Anterior cingulate cortex (tissue), 58 donors: ENCODE measurements at places on chromosomes 3 and 15.

DNA sequence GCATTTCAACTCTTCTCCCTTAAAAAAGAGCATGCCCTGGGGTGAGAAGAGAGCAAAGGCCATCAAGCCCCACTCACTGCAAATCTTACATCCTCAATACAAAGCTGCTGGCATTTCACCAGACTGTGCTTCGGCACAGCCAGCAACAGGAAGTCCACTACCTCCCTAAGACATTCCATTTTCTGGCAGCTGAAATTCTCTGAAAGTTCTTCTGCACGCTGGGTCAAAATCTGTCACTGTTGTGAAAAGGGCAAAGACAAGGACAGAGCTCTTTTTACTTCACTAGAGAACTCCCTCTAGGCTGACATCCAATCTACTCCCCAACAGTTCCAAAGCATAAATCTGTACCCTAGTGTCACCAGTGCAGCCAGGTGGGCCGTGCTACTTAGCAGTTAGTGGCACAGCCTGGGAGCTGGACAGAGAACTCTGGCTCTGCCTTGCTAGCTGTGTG lies 6.3 kb downstream of the MTMR10 start:
- no peak for DNase-seq

GRCh38 chr3:48623851-48624547 lies 2.4 kb upstream of the TMEM89 start:
- DNase-seq, result no peak

- no peak for DNase-seq
Observed at GRCh38 chr3:24704496-24704895, 209.8 kb upstream of the THRB start.

GRCh38 chr15:96327155-96327741 lies 3.3 kb upstream of the NR2F2 start:
- no peak for DNase-seq

DNA sequence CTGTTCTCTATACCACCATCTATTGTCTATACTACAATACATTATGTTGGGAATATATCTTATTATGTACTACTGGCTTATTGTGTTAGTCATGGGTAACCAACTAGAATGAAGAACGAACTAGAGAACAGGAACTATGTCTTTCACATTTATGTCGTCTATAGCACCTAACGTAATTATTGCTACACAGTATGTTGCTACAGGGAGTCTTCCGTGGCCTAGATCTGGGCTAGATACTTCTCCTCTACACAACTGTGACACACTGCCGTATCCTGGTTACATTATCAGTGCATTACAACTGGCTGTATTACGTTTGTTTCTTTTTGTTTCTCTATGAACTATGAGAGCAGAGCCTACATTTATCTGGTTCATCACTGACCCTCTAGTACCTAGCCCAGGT lies 34.0 kb downstream of the SCG5 start:
- no peak for DNase-seq

GRCh38 chr15:26504009-26504408 lies 268.9 kb downstream of the GABRB3 start:
- DNase-seq, result no peak

GRCh38 chr3:3071136-3071535 lies 39.0 kb downstream of the IL5RA start:
- no peak for DNase-seq

GRCh38 chr15:33377204-33377603 lies 66.4 kb downstream of the RYR3 start:
- no peak for DNase-seq

DNA sequence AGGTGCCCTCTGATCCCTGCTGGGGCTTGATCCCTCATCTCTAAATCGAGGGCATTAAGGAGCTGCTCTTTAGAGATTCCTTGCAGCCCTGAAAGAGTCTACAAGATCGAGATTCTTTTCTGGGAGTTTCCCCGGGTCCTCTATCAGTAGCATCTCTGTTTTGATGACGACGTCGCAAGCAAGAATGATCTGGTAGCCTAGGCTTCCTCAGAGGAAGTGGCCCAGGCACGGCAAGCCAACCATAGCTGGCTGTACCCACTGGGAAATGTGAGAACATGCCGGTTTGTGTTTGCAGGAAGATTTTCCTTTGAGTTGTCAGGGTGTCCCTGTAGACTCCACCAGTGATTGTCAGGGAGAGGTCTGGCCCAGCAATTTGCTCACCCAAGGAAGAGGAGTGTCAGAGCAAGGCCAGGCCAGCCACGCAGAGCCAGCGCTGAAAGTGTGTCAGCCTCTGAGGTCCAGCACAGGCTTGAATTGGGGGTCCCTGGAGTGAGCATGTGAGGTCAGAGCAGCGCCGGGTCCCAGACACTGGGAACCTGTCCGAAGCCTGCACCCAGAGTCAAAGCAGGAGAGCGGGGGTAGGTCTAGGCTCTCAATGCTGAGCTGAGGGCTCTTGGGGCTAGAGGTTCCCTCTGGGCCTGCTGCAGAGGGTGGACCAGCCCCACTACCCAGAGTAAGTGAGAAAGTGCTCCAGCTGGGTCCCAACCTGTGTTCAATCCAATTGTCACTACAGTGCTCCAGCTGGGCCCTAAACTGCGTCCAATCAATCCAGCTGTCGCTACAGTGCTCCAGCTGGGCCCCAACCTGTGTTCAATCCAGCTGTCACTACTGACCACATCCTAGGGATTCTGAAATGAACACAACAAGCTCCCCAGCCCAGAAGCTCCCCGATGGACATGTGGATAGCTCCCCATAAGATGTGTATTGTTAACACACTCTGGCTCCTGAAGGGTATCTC lies 95.7 kb downstream of the CHDH start:
- DNase-seq, result no peak

DNA sequence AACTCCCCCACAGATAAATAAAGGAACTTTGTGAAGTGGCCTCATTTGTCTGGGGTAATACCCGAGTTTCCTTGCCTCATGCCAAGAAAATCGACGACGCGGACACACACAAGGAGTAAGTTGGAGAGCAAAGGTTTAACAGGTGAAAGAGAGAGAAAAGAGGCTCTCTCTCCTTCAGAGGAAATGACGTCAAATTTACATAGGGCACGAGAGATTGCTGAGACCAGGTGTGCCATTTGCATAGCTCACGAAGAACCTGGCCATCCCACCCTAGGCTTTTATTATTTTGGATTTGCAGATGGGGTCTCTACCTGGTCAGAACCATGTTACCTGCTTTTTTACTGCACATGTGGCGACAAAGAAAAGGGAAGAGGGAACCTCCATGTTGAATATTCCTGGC lies 49.3 kb upstream of the IGF2BP2 start:
- no peak for DNase-seq
